MM.1S (cell line): ENCODE measurements at places on chromosomes 13 and 19.

- DNase-seq, result no peak
These were observed 21.4 kb downstream of the TSSK6 start for GRCh38 chr19:19493841-19494546.

DNA sequence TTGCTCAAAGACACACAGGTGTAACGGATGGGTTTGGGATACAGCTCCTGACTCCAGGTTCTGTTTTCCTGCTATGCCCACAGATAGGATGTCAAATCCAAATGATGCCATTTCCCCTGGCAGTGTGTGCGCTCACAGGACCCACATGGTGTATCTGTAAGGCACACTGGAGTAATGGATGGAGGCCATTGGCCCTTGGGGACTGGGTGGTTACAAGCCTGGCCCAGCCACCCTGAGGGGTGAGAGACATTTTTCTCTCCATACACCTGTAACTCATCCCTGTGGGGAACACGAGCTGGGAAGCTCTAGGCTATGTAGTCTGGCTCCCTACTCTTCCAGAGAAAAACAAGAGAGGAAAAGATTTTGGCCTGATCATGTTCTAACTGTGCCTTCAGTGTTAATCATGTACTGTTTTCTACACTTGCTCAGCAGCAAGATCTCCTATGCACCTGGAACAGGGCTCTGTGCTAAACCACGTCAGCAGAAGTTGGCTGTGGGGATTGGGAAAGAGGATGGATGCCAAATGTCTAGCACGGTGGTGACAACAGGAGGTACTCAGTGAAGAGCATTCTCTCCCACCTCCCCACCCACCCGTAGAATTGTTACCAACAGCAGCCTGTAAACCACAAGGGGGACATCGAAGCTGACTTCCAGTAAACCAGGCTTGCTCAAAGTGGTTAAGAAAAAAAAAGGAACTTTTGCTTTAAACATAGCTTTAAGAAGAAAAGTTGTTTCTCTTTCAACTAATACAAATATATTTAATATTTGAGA is 237.0 kb downstream of the LACC1 start:
- DNase-seq, result no peak

GRCh38 chr19:16736709-16737108 is 17.1 kb downstream of the NWD1 start:
- DNase-seq, result no peak

GRCh38 chr13:21897161-21897560 is 226.3 kb downstream of the FGF9 start:
- DNase-seq, result no peak

GRCh38 chr19:42634409-42635232 is 39.9 kb upstream of the CEACAM8 start:
- peak; percentile 49 for DNase-seq

GRCh38 chr13:76455960-76456359 is 430.2 kb downstream of the KCTD12 start:
- DNase-seq, result no peak

- no peak for DNase-seq
These were observed 3.8 kb upstream of the SLC7A9 start for GRCh38 chr19:32873247-32873959.

DNA sequence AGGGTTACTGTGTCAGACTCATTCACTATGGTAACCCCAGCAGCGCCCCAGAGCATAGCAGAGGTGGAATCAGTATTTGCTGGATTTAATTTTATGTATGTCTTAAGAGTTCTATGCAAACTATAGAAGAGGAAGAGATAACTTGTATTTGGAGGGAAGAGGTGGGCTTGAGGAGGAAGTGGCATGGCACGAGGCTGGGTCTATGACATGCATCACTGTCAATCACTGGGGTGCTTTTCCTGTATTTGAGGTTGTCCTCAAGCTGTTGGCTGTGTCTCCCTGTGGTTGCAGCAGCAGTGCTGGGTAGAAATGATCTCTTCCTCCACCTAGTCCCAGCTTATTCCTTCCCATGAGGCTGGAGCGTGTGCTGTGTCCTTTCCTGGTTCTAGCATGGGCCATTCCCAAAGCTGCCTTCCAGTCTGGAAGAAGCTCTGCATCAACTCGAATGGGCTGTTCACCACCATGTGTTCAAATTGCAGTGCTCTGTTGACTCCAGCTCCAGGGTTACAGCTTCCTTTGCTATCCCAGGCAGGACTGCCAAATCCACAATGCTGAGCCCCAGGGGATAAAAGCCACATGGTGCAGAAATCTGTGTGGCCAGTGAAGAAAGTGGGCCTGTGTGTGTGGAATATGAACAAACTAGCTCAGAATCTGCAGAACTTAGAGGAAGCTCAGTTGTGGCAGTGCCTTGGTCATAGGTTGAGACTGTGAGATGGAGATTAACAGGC is 73.1 kb upstream of the MTIF3 start:
- DNase-seq, result no peak

- DNase-seq, result peak; percentile 63
These were observed 133.2 kb downstream of the FRY start for GRCh38 chr13:32164622-32165268.

GRCh38 chr13:96273196-96273595 is 183.3 kb downstream of the HS6ST3 start:
- DNase-seq, result no peak

- DNase-seq, result no peak
These were observed 43.6 kb downstream of the TEX26 start for GRCh38 chr13:30976025-30976424.

DNA sequence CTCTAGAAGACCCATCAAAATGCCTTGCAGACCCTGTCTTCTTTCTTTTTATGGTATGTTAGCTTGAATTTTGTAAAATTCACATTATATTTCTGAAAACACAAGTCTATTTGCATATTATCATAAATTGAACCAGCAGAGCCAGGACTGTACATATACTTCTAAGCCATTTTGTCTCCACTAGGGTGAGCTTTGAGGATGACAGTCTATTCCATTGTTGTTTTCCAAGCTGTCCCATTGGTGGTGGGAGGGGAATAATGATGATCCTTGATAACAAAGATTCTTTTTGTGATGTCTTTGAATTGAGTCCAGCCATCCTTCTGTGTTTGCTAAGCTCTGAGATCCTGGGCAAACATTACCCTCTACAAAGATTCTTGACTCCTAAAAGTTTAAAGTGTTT is 359.3 kb upstream of the PCDH20 start:
- DNase-seq, result no peak

DNA sequence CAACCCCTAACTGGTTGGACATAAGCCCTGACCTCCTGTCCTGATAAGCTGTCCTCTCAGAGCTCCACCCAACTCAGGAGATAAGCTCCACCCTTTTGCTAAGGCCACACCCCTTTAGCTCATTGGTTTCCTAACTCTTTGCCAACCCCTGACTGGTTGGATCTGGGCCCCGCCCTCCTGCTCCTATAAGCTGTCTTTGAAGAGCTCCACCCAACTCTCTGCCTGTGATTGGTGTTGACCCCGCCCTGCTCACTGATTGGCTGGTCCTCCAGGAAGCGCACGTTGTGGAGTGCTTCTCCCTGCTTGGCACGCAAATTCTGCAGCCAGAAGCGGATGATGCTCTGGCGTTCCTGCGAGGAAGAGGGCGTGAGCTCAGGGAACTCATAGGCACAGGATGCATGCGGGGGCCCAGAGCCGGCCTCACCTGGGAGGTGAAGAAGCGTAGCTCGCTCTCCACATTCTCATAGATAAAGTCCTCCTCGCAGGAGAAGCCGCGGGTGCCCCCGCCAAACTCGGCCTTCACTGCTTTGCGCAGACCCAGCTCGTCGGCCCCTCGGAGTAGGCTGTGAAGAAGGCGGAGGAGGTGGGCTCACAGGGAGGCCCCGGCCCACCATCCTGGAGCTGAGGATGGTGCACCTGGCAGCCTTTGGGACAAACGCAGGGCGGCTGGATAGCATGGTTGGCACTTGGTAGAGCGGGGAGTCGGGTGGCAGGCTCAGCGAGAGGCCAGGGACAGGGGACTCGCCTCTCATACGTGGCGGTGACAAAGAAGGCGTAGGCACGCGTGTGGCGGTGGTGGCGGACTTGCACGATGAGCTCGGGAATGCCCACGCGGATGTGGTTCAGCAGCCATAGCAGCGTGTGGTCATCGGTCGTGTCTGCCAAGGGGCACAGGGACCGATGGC is 1.7 kb downstream of the ANO8 start:
- DNase-seq, result peak; percentile 37

DNA sequence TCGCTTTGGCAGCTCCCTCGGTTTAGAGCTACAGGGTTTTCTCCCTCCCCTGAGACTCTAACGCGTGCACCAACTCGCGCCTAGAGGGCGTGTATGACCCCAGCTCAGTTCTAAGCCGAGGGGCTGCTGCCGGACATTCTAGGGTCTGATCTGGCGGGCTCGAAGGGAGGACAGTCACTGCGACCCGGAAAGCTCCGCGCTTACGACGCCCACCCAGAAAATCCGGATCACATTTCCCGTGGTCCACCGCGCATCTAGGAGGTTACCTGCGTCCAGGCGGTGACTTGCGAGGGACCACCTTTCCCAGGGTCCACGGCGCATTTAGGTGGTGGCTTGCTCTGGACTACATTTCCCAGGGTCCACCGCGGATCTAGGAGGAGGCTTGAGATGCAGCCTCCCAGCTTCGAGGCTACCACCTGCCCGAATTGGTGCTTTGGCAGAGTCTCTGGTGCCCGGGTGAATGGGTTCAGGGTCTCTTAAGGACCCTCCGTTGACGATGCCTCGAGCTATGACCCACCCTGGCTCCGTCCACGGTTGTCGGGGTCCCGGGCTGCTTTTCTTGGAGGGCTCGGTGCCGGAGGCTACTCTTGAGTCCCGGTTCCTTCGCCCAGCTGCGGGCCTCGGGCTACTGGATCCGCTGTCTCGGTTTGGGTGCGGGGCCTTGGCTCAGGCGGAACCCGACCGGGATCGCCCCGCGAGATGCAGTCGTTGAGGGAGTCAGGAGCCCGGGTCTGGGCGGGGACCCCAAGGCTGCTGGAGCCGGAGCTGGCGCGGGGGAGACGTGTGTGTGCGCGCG is 30.5 kb downstream of the ZNF146 start:
- no peak for DNase-seq

GRCh38 chr13:86591862-86592261 is 792.6 kb upstream of the SLITRK6 start:
- DNase-seq, result no peak

- no peak for DNase-seq
These were observed 40.8 kb upstream of the F7 start for GRCh38 chr13:113064534-113065405.
